ENCODE measurements at places on chromosomes 4 and X.

GRCh38 chrX:110346681-110347080, 12.0 kb upstream of the RTL9 start:
- no peak for DNase-seq

DNA sequence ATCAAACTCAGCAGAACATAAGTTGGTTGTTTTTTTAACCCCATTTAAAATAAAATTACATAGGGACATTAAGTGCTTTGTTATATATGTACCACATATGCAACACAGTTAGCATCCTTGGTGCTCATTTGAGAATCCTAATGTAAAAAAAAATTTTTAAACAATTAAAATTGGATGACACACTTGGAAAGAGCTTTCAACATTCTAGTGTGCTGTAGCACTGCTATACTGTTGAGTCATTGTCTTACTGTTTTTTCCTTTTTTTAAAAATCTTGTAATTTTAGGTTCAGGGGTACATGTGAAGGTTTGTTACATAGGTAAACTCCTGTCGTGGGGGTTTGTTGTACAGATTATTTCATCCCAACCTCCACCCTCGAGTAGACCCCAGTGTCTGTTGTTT, 12.8 kb downstream of the THAP9 start:
- no peak for DNase-seq

GRCh38 chr4:109436504-109436903, 2.9 kb downstream of the SEC24B start:
- DNase-seq, result no peak

DNA sequence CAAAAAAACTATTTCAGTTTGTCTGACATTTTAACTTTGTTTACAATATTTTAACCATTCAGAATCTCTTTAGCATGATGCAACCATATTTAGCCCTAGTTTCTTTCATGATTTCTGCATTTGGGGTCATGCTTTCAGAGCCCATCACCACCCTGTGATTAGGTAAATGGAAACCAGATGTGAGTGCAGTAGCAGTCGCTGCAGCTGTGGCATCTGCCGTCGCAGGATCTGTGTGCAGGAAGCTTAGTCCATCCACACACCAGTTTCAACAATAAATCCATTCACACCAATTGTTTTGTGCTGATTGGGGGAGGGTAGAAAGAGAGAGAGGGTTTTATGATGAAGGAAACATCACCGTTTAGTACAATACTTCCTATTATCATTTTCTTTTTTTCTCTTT, 130.5 kb downstream of the CPEB2 start:
- DNase-seq, result no peak

DNA sequence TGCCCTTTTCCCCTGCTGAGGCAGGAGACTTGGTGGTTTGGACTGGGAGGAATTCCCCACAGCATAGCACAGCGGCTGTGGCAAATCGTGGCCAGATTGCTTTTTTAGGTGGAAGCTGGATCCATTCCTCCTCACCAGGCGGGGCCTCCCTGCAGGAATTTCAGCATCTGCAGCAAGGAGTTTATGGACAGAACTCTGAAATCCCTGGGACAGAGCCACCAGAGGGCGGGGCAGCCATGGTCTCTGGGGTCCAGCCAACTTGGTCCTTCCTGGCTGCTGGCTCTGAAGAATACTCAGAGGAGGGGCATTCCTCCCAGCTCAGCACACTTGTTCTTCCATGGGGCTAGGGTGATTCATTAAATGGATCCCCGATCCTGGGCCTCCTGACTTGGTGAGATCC, 794.3 kb downstream of the SH3BGRL start:
- no peak for DNase-seq

DNA sequence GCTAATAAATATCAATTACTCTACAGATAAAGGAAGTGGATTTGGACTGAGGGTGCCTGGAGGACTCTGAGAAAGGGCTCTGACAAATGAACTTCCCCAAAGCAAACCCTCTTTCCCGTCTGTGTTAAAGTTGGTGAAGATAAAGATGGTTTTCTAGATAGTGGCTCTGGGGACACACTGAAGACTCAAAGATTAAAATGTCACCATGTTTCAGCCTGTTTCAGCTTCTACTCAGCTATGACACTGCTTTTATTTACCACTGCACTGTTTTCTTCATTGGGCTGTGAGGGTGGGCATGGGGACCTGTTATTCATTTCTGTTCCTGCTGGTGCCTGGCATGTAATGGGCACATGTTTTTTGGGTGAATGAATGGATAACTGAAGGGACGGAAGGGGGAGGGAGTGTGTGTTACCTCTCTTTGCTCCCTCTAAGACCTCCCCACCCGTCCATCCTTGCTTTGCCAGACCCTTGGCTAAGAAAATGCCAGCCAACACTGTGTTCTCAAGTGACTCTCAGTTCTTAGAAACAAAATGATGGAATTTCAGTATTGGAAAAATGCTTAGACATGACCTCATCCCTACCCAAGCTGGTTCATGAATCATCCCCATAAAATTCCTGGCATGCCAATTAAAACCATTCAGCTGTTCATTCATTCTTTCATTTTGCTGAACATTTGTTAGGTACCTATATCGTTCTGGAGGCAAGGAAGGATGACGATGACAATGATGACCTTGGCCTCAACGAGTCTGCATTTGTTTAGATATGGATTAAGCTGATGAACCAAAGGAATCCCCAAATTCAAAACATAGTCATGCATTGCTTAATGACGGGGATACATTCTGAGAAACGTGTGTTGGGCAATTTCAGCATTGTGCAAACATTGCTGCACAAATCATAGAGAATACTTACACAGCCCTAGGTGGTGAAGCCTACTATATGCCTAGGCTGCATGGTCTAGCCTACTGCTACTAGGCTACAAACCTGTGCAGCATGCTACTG, 13.4 kb upstream of the STK32B start:
- no peak for DNase-seq

GRCh38 chr4:186657764-186658163, 65.9 kb downstream of the FAT1 start:
- no peak for DNase-seq
